Activated CD4-positive, alpha-beta memory T cell treated with anti-CD3 and anti-CD28 coated beads, Interleukin-2, amount 10 ng/mL, durations not matched to agents 7 days and 5 days (primary cell): ENCODE measurements at places on chromosomes 4 and X. TPM values are rescaled to one million over a fixed set of nuclear protein-coding genes. Genes with fewer than 3 reads are reported as not detected.
A peak's percentile ranks its signal among the peaks of the same experiment; 100 is the strongest.

GRCh38 chr4:40722576-40723161 is 27.1 kb upstream of the NSUN7 start:
- peak; percentile 50 for DNase-seq

CCKAR gene
- total RNA-seq: not detected

DNA sequence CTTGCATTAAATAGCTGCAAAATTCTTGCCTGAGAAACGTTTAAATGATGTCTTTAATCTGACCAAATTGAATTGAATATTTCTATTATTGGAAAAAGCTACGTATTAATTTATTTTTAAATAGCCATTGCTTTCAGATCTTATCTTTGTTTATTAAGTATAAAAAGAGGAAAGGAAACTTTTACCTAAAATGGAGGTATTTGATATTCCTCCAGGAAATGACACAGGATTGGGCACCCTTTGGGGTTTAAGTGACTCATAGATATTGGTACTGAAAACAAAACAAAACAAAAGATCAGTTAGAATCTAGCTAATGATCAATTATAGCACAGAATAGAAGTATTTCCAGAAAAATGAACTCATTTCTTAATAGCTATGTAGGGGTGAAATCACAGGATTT is 34.1 kb downstream of the PLS3 start:
- DNase-seq: no peak

GRCh38 chr4:8891646-8892555 is 20.3 kb upstream of the HMX1 start:
- DNase-seq: no peak

GRCh38 chr4:151266497-151266896 is 10.5 kb upstream of the PRSS48 start:
- no peak for DNase-seq

DNA sequence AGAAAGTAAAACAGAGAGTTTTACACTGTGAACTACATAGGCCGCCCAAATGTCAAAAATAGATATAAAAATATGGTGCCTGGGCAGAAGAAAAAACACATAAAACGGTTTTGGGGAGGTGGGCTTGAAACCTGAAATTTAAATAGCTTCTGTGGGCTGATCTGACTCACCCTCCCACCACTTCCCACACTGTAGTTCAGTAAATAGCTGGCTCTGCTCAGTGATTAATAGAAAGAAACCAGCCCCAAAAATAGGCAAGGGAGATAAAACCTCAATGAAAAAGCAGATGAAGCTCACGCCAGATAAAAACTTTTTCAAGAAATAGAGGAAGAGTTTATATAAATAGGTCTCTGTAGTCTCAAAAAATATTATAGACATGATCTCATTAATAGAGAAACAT is 13.2 kb upstream of the COX7B2 start:
- DNase-seq: no peak

GRCh38 chrX:41025926-41026701 is 59.1 kb upstream of the USP9X start:
- DNase-seq: no peak

DNA sequence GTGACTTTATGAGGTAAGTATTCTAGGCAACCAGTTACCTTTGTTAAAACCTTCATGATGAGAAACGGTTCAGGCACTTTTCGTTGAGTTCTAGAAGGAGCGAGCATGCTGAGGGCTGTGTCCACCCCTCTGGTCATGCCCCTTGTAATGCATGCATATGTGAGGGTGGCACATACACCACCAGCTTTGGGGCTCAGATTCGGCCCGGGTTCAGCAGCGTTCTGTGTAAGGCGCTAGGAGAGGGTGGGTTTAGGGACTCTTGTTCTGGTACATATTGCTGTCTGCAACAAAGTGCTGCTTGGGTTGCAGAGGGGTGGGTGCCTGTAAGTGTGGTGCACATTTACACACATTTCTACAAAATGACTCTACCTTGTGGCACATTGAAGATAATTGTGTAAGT is 54.5 kb downstream of the NOP14 start:
- DNase-seq: no peak

DNA sequence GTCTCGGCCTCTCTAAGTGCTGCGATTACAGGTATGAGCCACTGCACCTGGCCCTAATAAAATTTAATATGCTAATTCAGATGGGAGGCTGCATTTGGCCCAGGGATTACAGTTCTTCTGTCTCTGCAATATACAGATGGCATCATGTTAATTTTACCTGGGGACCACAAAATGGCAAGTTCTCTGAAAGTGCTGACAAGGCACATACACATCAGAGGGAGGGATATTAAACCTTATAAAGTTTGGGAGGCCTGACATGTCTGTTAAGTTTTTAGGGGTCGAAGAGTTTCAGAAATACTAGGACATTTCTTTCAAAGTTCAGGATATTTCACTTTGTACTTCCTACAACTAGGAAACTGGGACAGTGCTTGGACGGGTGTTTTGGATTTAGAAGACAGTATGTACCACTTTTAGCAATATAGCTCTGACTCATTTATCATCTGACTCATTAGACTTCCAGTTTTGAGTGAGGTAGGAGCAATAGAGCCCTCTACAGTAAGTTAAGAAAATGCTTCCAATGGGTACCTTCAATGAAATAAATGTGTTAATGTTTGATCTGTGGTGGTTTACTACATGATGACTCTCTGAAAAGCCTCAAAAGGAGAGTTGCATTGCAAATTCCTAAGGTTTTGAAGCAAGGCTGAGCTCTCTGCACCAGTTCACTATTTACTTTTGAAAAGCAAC is 981.0 kb upstream of the HS3ST1 start:
- DNase-seq: no peak

DNA sequence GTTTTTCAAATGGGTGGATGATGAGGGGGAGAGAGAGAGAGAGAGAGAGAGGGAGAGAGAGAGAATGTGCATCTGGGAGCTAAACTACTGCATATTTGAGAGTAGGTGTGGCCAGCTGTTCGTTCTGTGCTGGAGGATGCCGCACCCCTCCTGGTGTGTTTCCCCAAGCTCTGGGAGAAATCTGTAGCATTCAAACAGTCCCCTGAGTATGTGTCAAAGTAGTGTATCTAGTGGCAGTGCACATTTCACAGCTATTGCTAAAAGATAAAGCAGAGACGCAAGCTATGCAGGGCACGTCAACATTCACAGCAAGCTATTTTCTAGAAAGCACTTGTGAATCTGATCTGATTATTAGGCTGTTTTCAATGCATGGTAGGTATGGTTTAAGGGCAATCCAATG is 83.5 kb upstream of the LIMCH1 start:
- DNase-seq: no peak

DNA sequence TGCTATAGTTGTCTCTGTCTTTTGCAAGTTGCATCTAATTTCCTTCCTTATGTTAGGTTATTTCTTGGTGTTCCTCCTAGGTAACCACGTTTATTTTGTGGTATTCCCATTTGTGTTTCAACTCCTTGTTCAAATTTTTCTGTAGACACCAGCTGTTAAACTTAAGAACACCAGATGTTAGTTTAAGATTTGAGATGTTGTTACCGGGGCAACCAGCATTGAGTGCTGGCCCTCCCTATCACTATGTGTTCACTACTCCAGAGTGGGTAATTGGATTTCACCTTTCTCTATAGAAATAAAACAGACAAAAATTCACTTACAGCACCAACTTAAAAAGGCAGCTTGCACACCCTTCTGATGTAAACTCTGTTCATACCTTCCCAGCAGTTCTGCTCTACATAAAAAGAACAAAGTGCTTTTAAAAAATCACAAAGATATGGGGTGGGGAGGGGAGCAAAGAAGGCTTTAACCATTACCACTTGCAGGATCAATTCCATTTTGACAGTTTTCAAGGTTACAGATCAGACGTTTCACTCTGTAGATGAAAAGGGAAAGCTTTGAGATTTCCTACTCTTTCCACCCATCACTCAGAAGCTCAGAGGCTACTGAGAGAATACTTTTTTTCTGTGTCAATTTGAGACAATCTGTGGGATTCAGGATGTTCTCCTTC is 82.9 kb downstream of the DKK2 start:
- DNase-seq: no peak

DNA sequence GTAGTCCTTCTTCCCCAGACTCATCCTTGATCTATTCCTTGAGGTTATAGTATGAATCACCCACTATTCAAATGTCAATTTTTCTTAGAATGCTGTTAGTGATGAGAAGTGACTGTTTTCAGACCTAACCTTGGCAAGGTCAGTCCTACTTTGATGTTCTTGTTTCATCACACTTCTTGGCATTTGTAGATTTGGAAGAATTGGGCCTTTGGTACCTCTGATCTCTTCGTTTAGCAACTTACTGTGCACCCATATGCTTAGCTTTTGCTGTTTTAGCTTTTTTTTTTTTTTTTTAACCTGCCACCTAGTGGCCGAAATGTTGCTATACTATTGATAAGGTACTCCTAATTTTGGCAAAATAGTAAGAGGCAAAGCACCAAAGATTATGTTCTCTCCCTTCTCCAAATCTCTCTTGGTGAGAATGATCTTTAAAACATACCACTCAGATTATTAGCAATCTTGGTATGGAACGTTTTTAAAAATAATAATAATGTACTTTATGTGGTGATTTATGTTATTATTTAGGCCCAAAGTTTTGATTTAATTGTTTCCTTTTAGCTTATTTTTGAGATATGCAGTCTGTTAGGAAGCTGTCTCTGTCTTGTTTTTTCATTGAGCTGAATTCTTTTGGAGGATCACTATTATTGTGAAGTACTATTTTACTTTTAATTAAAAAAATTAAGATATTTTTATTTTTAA is 16.6 kb downstream of the DCK start:
- DNase-seq: no peak

DNA sequence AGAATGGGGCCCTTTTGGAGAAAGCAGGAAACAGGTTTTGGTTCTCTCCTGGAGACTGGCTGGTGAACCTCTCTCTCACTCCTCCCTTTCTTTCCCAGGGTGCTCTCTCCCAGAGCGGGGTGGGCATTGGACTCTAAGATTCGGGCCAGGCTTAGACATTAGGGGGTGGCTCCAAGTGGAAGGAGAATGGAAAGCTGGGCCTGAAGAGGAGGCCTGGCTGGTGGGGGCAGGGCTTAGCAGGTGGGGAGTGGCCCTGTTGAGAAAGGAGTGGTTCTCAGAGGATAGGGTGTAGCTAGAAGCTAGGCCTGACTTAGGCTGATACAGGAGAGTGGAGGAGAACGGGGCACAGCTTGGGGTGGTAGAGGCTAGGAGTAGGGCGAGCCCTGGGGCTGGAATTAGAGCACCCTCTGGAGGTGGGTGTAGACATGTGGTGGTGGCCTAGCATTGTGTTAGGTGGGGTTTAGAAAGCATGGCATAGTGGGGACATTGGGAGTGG is 5.7 kb downstream of the PLP2 start:
- DNase-seq: no peak

DNA sequence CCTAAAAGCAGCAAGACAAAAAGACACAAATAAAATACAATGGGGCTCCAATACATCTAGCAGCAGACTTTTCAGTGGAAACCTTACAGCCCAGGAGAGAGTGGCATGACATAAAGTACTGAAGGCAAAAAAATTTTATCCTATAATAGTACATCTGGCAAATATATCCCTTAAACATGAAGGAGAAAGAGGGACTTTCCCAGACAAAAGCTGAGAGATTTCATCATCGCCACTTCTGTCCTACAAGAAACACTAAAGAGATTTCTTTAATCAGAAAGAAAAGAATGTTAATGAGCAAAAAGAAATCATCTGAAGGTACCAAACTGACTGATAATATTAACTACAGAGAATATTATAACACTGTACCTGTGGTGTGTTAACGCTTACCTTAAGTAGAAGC is 86.4 kb downstream of the ANKRD17 start:
- no peak for DNase-seq

GRCh38 chr4:73964862-73965611 is 16.8 kb downstream of the PF4 start:
- DNase-seq: no peak

DNA sequence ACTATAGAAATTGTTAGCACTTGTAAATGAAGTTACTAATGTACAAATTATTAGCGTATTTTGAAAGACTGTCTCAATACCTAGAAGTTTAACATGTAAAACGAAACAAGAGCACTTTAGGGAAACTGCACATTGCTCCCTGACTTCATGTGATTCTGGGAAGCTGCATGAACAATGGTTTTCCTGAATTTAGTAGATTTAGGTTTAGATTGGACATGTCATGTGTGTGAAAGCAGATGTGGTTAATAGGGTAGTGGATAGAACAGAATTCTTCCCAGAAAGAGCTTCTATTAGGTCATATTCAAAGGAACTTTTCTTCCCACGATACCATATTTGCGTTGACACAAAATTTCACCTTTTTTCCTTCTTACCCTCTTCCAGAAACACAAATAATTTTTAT is 14.9 kb upstream of the CXCL8 start:
- no peak for DNase-seq

GRCh38 chr4:186650401-186651180 is 73.1 kb downstream of the FAT1 start:
- DNase-seq: no peak

GRCh38 chr4:34709564-34709963 is 1534.8 kb downstream of the ARAP2 start:
- no peak for DNase-seq

GRCh38 chr4:118417325-118417724 is 64.5 kb upstream of the PRSS12 start:
- DNase-seq: no peak

ENPP6 gene
- 3.0 TPM for total RNA-seq

DNA sequence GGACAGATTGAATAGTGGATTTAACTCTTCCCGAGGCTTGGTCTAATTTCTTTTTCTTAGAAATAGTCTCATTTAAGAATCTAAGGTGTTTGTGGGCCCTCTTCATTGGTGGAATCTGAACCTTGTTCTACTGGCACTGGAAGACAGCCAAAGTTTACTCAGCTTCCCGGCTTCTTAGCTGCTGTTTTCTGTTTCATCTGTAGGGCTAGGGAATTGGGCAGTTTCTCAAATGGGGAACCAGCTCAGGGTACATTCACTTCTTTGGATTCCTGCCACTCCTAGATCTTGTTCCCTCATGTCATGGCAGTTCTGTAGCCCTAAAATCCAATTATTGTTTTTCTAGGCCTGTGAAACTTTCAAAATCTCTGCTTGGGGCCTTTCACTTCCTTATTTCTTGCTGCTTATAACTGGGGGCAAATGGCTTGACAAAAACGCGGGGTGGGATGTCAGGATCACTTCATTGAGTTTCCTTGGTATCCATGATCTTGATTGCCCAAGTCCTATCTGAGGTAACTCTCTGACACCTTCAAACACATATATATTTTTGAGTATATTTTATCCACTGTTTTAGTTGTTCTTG is 985.0 kb downstream of the C4orf33 start:
- DNase-seq: no peak

GRCh38 chr4:40040908-40041307 is 15.7 kb upstream of the N4BP2 start:
- DNase-seq: no peak
